ENCODE measurements at places on chromosomes 1 and 21.

DNA sequence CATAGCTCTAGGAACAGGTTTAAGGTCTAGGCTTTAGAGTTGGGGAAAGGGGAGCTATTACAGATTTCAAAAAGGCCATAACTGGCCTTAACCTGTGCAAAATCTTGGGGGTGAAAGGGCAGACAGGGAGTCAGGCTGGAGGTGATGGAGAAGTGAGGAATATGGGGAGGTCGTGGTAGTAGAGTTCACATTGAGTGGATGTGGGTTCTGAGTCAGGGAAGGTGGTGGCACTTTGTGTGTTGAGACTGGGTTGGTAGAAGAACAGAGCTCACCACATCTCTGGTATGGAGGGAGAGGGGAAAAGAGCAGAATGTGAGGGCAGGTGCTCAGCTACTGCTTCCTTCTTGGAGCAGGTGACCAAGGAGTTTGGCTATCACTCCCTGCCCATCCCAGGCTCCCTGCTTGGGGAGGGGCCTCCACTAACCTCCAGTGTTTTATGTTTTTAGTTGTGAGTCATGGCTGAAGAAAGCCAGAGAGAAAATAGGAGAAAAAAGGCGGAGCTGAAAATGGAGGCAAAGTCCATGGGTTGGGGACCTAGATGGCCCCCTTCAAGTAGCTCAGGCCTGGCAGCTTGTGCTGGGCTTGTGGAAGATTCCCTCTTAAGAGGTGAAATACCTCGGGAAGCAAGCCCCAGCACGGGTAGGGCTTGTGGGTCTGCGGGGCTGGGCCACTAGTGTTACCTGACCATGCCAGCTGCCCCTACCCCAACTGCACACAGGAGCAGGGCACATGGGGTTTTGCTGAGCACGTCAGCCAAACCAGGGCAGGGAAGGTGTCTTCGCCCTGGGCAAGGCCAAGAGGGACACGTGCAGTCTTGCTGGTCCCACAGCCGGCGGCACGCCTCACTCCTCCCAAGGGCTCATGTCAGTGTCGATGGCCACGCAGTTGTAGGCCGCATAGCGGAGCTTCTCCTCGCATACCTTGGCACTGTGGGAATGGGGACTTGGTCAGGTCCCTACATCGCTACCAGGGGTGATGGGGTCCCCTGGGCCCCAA is 8.2 kb downstream of the HECTD3 start:
- DNase-seq = no peak

DNA sequence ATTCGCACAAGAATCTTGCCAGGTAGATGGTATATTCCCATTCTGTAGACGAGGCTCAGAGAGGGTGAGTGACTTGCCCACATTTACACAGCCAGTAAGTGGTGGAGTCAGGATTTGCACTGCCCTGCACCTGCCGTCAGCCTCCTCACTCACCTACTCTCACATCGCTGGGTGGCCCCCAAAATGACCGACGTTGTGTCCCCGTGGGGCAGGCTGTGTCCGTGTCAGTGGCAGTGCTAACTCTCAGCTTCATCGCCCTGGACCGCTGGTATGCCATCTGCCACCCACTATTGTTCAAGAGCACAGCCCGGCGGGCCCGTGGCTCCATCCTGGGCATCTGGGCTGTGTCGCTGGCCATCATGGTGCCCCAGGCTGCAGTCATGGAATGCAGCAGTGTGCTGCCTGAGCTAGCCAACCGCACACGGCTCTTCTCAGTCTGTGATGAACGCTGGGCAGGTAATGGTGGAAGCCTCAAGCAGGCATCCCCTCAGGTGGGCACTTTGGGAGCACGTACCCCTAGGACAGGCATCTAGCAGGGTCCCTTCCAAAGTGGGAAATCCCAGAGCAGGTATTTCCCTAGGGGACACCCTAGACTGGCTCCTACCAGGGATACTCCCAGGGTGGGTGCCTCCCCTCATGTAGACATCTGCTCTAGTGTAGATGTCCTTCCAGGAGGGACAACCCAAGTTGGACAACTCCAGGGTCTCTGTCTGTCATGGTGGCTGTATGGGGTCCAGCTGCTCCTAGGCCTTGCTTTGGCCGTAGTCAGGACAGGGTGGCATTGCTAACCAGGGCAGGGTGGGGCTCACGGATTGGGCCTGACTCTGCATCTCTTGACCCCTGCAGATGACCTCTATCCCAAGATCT is 3.4 kb downstream of the HCRTR1 start:
- DNase-seq = no peak

DNA sequence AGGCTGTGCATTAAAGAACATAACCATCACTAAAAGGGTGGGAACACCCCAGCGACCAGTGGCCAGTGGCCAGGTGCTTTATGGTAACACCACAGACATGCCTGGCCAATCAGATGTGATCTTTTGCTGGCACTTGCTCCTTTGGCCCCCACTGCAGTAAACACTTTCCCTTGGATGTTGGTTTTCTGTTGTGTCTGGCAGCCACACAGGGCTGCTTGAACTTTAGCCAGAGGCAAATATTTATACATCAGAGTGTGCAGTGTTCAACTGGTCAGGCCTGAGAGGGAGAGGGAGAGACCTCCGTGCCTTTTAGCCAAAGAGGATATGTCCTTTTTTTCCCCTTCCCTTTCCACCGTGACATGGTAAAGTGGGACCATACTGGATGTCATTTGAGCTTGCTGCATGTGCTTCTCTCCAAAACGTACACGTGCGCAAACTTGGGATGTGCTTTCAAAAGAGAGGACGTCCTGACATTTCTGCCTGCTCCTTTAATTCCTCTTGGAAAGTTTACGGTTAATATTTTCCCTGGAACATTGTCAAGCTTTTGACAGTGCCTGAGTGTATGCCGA is 101.2 kb downstream of the NFIA start:
- DNase-seq = no peak

DNA sequence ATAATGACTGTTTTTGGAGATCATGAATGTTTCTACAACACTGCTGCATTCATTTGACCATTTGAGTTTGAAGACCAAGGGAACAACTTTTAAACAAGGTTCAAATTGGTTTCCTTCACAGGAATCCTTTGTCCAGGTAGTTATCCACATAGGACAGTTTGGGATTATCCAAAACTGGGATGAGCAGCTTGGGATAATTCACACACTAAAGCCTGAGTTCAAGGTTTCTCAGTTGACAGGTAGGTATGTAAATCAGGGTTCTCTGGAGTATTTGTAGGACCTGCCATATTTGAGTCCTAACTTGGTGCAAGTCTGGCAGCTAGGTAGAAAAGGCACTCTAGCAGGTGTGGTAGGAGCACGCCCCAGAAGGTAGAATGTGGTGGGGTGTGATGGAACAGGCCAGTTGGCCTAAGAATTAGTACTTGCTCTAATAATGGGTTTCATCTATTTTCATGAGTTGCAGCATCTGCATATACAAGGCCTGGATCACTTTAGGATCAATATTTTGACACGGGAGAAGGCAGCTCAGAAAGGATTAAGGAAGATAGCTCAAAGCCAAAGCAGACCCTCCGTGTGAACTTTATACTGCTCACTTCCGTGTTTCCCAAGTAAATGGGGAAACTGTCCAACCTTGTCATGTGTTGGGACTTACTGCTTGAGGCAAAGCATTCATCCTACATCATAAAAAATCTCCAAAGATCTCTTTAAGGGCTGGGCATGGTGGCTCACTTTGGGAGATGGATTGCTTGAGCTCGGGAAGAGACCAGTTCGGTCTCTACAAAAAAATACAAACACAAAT is 14.1 kb upstream of the RAB42 start:
- DNase-seq = no peak

All from Caco-2 (cell line).